ENCODE measurements at places on chromosomes 4 and X.

DNA sequence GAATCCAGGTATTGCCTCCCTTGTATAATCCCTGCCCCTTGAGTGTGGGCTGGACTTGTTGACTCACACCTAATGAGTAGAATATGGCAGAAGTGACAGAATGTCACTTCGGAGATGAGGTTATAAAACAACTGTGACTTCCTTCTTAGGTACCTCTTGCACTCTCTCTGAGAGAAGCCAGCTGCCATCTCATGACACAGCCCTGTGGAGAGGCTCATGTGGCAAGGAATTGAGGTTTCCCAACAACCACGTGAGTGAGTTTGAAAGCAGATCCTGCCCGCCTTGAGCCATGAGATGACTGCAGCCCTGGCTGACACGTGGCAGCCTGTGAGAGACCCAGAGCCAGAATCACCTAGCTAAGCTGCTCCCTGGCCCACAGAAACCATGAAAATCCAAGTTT lies 13.5 kb downstream of the ASB11 start:
- DNase-seq = no peak

DNA sequence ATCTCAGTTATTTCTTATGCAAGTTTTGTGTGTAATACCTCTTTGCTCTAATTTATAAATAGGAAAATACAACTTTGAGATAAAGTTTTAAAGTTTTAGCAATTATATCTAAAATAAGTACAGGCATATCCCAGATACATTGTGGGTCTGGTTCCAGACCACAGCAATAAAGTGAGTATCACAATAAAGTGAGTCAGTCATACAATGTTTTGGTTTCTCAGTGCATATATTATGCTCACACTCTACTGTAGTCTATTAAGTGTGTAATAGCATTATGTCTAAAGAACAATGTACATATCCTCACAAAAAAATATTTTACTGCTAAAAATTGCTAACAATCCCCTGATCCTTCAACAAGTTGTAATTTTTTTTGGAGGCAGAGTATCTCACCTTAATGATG lies 49.2 kb downstream of the ANAPC10 start:
- DNase-seq = no peak

- no peak for DNase-seq
Observed at GRCh38 chr4:79445371-79445781, 37.3 kb upstream of the GK2 start.

GRCh38 chr4:84565951-84566350 lies 17.0 kb upstream of the CDS1 start:
- no peak for DNase-seq

GRCh38 chrX:153598541-153599191 lies at the start of gene CCNQ:
CCNQ (minus strand) TSS chrX:153599139; CDS start chrX:153599073, 66 bp downstream.
- no peak for DNase-seq

GRCh38 chrX:153448556-153449367 lies 2.9 kb upstream of the TREX2 start:
- DNase-seq = no peak

DNA sequence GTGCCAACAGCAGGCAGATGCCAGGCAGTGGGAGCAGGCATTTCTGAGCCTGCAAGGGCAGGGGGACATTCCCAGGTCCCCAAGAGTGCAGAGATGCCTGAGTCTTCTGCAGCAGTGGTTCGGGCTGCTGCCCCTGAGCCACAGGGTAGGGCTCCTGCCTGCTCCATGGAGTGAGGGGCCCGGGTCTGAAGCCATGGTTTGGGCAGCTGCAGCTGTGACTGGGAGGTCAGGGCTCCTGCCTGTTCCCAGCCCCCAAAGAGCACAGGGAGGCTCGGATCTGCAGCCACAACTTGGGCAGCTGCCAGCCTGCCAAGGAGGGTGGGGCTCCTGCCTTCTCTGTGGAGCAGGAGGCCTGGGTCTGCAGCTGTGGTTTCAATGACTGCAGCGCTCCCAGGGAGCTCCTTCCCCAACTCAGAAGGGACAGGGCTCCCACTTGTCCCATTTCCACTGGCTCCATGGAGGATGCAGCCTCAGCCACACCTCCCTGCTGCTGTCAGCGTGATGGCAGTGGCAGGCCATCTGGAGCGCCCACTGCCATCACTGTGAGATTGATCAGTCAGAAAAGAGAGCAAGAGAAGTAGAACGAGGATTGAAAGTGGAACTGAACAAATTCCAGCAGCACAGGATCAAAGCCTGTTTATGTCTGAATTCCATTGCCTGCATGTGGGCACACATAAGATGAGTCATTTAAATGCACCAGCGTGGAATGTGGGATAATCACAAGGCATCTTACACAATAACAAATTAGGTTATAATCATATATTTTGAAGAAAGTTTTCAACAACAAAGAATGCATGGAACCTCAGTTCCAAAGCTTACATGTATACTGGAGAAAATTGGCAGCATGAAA lies 93.1 kb upstream of the CXorf51A start:
- DNase-seq = no peak

- DNase-seq = peak; percentile 84
Observed at GRCh38 chrX:49039598-49040375, 3.4 kb downstream of the TFE3 start.

- no peak for DNase-seq
Observed at GRCh38 chrX:21645431-21645830, 12.7 kb downstream of the KLHL34 start.

DNA sequence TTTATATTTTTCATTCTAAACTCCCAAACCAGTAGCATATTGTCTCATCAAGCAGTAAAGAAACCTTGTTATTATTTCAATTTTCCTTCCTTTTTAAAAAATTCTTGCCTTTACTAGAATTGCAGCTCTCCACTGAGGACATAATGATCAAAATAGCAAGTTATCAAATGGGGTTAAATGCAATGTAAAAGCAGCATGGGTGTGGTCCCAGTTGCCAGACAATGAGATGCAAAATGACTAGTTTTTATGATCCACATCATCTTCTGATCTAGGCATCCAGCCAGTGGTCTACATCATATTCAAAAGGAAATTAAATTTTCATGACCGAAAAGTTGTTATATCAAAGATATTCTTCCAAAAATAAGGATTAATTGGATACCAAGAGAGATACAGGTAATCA lies 427.9 kb upstream of the SMIM31 start:
- DNase-seq = no peak

- DNase-seq = no peak
Observed at GRCh38 chrX:109760922-109761250, 27.8 kb upstream of the ACSL4 start.

GRCh38 chr4:84750260-84750959 lies 167.5 kb downstream of the CDS1 start:
- DNase-seq = no peak

DNA sequence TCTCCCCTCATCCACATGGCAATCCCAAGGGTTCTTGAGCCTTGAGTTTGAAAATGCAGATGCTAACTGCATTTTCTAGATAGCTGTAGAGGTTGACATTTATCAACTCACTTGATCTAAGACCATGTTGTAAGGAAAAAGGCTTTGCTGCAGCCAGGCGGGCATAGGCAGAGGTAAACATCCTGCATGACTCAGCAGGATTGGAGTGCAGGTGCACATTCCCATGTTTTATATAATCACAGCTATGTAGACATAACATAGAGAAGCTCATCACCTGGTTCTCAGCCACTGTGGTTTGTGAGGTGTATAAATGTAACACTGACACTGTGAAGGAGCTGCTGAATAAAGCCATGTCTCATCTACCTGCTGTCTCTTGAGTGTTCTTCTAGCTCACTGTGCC lies 62.3 kb upstream of the PDE5A start:
- no peak for DNase-seq

GRCh38 chr4:38194047-38194602 lies 233.9 kb downstream of the PTTG2 start:
- no peak for DNase-seq

GRCh38 chr4:91288702-91289311 lies 1015.0 kb upstream of the GRID2 start:
- DNase-seq = no peak

- no peak for DNase-seq
Observed at GRCh38 chrX:39212456-39212855, 411.2 kb downstream of the MID1IP1 start.

- DNase-seq = no peak
Observed at GRCh38 chr4:33746979-33747378, 2497.3 kb downstream of the ARAP2 start.

DNA sequence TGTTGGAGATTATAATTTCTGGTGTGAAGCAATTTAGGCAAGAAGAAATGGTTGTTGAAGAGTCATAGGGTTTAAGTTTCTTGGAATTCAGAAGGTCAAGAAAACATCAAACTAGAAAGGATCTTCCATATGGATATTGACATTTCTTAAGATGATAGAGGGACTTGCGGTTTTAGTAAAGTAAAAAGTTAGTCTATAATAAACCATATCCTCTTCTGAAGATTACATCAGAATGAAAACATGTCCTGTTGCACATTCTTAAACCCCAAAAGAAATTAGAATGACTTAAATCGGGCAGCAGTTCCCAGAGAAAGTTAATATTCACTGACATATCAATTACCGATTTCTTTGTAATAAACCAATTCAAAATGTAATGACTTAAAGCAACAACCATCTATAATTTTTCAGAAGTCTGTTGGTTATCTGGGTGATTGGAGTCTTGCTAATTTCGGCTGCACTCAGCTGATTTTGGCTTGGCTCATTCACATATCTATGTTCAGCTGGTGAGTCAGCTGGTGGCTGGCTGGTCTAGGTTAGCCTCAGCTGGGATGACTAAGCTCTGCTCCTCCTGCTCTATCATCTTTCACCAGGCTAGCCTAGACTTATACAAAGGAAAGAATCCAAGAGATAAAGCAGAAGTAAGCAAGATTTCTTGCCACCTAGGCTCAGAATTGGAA lies 24.4 kb upstream of the DYNLT3 start:
- no peak for DNase-seq

- DNase-seq = no peak
Observed at GRCh38 chr4:47490550-47490949, 5.5 kb downstream of the ATP10D start.

DNA sequence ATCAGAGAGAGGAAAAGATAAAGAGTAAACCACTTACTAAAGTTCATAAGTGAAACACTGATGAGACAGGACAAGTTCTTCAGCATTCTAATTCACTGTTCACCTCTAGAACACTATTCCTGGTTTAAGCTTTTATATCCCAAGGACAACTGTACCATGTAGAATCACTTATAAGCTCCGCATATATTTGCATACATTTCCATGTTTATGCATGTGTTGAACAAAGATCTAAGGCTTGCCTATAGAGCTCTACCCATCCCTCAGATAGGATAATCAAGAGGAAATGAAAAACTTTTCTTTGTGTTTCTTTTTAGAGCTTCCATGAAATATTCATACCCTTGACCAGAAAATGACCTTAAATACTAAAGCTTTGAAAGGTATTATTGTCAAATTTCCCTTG lies 156.9 kb upstream of the BMP3 start:
- no peak for DNase-seq

GRCh38 chr4:154507156-154507555 lies 15.6 kb upstream of the DCHS2 start:
- no peak for DNase-seq

GRCh38 chrX:107713543-107714205 lies 61.9 kb downstream of the TSC22D3 start:
- DNase-seq = no peak

DNA sequence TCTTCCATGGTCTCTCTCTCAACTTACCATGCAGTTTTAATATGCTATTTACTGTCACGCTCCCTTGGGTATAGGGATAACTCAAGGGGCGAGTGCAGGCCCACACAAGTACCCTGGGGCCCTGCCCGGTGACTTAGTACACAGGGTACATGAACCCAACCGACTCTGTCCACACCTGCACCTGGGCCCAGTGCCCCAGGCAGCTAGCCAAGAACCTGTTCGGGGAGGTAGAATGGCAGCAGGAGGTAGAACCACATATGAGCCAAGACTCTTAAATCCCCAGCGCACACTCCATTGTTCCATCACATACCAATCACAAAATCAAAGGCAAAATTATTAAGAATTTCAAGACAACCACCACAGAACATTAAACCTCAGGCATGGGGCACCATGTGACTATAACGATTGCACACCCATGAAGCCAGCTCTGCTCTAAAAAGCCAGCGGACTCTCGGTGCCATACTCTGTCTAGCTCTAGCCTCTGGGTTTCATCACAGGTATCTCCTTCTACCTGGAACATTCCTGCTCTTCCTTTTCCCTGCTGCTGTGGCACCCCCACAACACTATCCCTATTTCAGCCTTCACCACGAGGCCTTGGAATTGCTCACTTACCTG lies 14.6 kb downstream of the PHF8 start:
- no peak for DNase-seq

GRCh38 chr4:42331914-42332368 lies 65.3 kb upstream of the SHISA3 start:
- DNase-seq = no peak

GRCh38 chrX:151776181-151776731 lies 41.7 kb downstream of the CNGA2 start:
- peak; percentile 56 for DNase-seq

GRCh38 chr4:20724915-20725314 lies 24.7 kb downstream of the PACRGL start:
- no peak for DNase-seq

DNA sequence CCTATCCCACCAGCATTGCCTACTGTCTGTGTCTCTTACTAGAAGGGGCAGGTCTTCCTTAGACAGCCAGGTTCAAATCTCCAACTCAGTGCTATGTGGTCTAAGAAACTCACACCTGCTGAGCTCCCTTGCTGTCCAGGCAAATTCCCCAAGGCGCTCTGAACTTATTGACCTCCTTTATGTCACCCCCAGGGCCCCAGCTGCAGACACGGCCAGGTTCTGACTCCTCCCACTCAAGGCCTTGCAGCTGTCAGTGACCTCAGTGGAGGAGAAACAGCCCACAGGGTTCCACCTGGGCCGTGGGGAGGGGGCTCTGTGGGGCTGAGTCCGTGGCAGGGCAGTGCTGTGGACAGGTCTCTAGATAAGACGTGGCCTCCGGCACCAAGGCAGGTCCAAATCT lies 42.1 kb upstream of the PSAPL1 start:
- no peak for DNase-seq

DNA sequence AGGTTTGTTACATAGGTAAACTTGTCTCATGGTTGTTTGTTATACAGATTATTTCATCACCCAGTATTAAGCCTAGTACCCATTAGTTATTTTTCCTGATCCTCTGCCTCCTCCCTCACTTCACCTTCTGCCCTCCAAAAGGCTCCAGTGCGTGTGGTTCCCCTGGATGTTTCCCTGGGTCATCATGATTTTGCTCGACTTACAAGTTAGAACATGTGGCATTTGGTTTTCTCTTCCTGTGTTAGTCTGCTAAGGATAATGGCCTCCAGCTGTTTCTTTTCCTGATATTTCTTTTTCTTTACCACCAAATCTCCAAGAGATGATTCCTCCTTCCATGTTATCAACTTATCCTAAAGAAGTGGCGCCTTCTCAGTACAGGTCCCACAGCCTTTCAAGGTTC lies 543.1 kb upstream of the ADGRL3 start:
- DNase-seq = no peak

DNA sequence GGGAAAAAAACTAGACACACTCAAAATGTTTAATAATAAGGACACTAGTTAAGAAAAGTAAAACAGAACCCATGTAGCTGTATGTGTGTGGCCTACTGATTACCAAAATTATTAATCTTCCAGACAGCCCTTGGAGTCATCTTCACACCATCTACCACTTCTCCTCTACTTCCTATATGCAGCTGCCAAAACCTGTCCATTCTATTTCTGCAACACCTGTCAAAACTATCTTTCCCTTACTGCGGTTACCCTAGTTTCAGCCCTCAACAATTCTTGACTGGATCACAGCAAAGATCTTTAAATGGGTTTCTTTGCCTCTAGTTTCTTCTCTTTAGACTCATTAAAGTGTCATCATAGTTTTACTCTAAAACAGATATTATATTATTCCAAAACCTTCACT lies 72.6 kb downstream of the GPR82 start:
- no peak for DNase-seq

All from coronary artery (tissue), 2 donors.